Vagina (tissue), 2 donors: ENCODE measurements at places on chromosomes 6 and 20.
A peak's percentile ranks its signal among the peaks of the same experiment; 100 is the strongest.

DNA sequence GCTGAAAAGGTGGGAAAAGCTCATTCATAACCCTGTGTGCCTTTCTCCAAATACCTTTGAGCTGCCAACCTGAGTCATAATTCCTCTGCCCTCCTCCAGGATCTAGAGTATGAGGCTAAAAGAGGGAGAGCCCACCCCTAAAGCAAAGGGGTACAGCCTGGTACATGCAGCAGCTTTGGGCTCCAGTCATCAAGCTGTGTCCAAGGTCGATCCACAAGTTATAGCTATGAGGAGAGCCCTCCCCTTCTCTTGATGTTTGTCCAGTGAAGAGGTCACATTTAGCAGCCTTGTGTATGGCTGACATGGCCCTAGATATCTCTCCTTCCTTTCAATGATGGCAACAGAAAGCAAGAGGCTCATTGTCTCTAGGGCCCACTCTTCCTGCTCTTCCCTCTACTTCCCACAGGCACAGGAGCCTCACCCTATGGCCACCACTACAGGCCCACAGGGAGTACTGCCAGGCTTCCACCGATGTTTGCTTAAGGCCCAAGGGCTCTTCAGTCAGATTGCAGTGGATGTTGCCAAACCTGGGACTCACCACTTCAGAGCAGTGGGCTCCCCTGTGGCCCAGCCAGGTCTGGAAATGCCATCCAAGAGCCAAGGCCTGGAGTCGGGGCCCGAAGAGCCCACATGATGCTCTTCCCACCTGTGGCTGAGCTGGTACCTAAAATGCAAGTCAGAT is 176.8 kb downstream of the CD83 start:
- no peaks in the 10 kb centered on the region for H3K27me3 ChIP-seq
- no peaks in the 10 kb centered on the region for H3K36me3 ChIP-seq
- no peaks in the 10 kb centered on the region for H3K4me1 ChIP-seq
- no peak overlapping the region for H3K27ac ChIP-seq

- H3K27me3 ChIP-seq = no peaks in the 10 kb centered on the region
- no peak for DNase-seq
- no peak overlapping the region for H3K27ac ChIP-seq
These were observed 27.9 kb downstream of the GHRH start for GRCh38 chr20:37233548-37234253.

- no peak for DNase-seq
- no peak overlapping the region for H3K27ac ChIP-seq
- H3K36me3 ChIP-seq = no peaks in the 10 kb centered on the region
- H3K4me1 ChIP-seq = no peaks in the 10 kb centered on the region
- H3K27me3 ChIP-seq = no peaks in the 10 kb centered on the region
These were observed 13.7 kb upstream of the CST8 start for GRCh38 chr20:23477223-23477622.

- no peak for DNase-seq
- no peaks in the 10 kb centered on the region for H3K27me3 ChIP-seq
- no peak overlapping the region for H3K4me3 ChIP-seq
- H3K4me1 ChIP-seq = no peaks in the 10 kb centered on the region
These were observed 64.9 kb upstream of the RREB1 start for GRCh38 chr6:7042654-7043545.

DNA sequence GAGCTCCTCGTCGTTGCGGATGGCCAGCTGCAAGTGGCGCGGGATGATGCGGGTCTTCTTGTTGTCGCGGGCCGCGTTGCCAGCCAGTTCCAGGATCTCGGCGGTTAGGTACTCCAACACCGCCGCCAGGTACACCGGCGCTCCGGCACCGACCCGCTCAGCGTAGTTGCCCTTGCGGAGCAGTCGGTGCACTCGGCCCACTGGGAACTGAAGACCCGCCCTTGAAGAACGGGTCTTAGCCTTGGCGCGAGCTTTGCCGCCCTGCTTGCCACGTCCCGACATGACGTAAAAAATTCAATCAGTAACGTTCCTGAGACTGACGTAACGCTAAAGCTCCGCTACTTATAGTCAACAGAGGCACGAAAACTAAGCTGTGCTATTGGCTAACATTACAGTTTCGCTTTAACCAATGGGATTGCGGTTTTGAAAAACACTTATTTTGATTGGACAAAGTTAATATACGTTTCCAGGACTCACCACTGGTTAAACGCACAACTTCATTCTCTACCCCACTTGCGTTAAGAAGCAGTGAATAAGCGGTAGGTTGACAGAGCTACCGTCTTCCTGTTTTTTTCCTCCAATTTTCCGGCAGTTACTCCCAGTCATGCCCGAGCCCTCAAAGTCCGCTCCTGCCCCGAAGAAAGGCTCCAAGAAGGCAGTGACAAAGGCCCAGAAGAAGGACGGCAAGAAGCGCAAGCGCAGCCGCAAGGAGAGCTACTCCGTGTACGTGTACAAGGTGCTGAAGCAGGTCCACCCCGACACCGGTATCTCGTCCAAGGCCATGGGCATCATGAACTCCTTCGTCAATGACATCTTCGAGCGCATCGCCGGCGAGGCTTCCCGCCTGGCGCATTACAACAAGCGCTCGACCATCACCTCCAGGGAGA is 73.9 kb downstream of the OR2B2 start:
- peak overlapping the region; percentile 93 for H3K27ac ChIP-seq
- H3K4me1 ChIP-seq = peaks cover 32% of the 10 kb centered on the region
- peak overlapping the region; percentile 69 for H3K4me3 ChIP-seq
- no peak for DNase-seq
- H3K27me3 ChIP-seq = no peaks in the 10 kb centered on the region

DNA sequence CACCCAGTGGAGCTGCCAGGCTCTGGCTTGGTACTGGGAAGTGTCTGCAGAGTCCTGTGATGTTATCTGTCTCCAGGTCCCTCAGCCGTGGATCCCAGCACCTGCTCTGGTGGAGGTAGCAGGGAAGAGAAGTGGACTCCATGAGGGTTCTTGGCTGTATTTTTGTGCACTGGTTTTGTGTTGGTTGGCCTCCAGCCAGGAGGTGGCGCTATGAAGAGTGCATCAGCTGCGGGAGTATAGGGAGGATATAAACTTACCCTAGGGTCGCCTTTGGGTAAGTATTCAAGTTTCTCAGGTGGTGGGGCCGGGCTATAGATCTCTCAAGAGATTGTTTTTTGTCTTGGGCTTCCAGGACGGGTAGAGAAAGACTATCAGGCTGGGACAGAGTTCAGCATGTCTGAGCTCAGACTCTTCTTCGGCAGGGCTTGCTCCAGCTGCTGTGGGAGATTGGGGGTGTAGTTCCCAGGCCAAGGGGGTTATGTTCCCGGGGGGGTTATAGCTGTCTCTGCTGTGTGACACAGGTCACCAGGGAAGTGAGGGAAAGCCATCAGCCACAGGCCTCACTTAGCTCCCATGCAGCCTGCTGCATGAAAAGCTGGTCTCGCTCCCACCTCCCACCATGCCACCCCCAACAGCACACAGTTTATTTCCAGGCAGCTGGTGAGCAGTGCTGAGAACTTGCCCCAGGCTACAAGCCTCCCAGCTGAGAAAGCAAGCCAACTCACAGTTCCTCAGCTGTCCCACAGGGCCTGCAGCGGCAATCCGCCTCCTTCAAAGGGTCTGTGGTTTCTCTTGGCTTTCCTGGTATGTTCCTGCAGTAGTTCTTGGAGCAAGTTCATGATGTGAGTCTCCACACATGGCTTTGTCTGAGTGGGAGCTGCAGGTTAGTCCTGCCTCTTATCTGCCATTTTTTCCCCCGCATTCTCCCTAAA is 115.7 kb downstream of the AIG1 start:
- DNase-seq = no peak
- no peaks in the 10 kb centered on the region for H3K27me3 ChIP-seq
- H3K4me3 ChIP-seq = no peak overlapping the region
- H3K27ac ChIP-seq = no peak overlapping the region
- H3K36me3 ChIP-seq = no peaks in the 10 kb centered on the region

DNA sequence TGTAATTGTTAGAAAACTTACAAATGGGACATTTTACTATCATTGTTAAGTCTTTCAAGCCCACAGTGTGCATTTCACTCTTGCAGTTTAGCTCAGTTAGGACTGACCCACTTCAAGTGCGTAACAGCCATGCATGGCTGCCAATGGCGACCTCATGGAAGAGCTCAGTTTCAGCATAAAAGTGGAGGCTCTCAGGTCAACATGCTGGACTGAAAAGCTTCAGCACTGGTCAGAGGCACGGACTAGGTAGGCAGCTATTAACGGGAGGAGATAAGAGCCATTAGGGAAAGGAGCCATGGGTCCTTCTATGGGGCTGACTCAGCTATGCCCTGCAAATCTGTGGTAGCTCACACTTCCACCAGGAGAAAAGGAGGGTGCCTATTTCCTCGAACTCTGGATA is 101.8 kb downstream of the TTLL2 start:
- H3K36me3 ChIP-seq = no peaks in the 10 kb centered on the region
- H3K27ac ChIP-seq = no peak overlapping the region
- H3K27me3 ChIP-seq = no peaks in the 10 kb centered on the region
- H3K4me1 ChIP-seq = no peaks in the 10 kb centered on the region

GRCh38 chr6:118588626-118589025 is 40.5 kb downstream of the PLN start:
- no peaks in the 10 kb centered on the region for H3K36me3 ChIP-seq
- no peak for DNase-seq
- H3K27ac ChIP-seq = no peak overlapping the region
- peaks cover 21% of the 10 kb centered on the region for H3K4me1 ChIP-seq
- H3K27me3 ChIP-seq = no peaks in the 10 kb centered on the region

- no peak overlapping the region for H3K27ac ChIP-seq
- DNase-seq = no peak
- H3K4me1 ChIP-seq = no peaks in the 10 kb centered on the region
These were observed 44.6 kb upstream of the SH3BGRL2 start for GRCh38 chr6:79586548-79586947.
